ENCODE measurements at places on chromosomes 4 and X. TPM values are rescaled to one million over a fixed set of nuclear protein-coding genes. Genes with fewer than 3 reads are reported as not detected.

The CLIC2 gene
- under 0.01 TPM for total RNA-seq

The FHIP1A gene
- total RNA-seq: 25.2 TPM

The TSPYL2 gene
- 5.5 TPM for total RNA-seq

The ARAP2 gene
- 64.2 TPM for total RNA-seq

The NPNT gene
- 1.1 TPM for total RNA-seq

The NSD2 gene
- 36.9 TPM for total RNA-seq

The RHOXF2B gene
- not detected for total RNA-seq

The GNRHR gene
- total RNA-seq: not detected

The NFXL1 gene
- 11.5 TPM for total RNA-seq

The UGT2B7 gene
- total RNA-seq: 27.7 TPM

The NHS gene
- 2.2 TPM for total RNA-seq

The CXorf65 gene
- not detected for total RNA-seq

The ANTXR2 gene
- total RNA-seq: 46.0 TPM

The PRR32 gene
- total RNA-seq: not detected

The CXorf66 gene
- total RNA-seq: not detected

The XG gene
- 0.85 TPM for total RNA-seq

The FAAH2 gene
- total RNA-seq: 3.6 TPM

The STAP1 gene
- not detected for total RNA-seq

The NXF2B gene
- total RNA-seq: not detected

The MAGEA12 gene
- not detected for total RNA-seq

The TLR8 gene
- not detected for total RNA-seq

The NPY2R gene
- not detected for total RNA-seq

The TMSB15A gene
- total RNA-seq: not detected

The MEPE gene
- not detected for total RNA-seq

The ABCD1 gene
- 3.4 TPM for total RNA-seq

The STOX2 gene
- 4.5 TPM for total RNA-seq

The CENPVL2 gene
- total RNA-seq: not detected

The HOPX gene
- total RNA-seq: 50.3 TPM

The LNX1 gene
- 1.7 TPM for total RNA-seq

The GPR78 gene
- not detected for total RNA-seq

The MAGEC2 gene
- total RNA-seq: not detected

The AKAP4 gene
- not detected for total RNA-seq

The GPR82 gene
- not detected for total RNA-seq
